ENCODE measurements at places on chromosomes 3 and 15. TPM values are rescaled to one million over a fixed set of nuclear protein-coding genes. Genes with fewer than 3 reads are reported as not detected.

DCBLD2 gene
- total RNA-seq = 59.1 TPM

STAB1 gene
- total RNA-seq = 4.4 TPM

GP9 gene
- total RNA-seq = not detected

GRK7 gene
- total RNA-seq = not detected

OR5K2 gene
- not detected for total RNA-seq

KLHL24 gene
- total RNA-seq = 24.8 TPM

BSN gene
- 0.10 TPM for total RNA-seq

CMTM7 gene
- total RNA-seq = 22.5 TPM

IMPG2 gene
- 0.20 TPM for total RNA-seq

MTMR10 gene
- 11.0 TPM for total RNA-seq

MME gene
- total RNA-seq = 84.4 TPM

CKMT1A gene
- 0.06 TPM for total RNA-seq

FBXO40 gene
- not detected for total RNA-seq

EEFSEC gene
- total RNA-seq = 9.3 TPM
